ENCODE measurements at places on chromosomes 2 and 18.

DNA sequence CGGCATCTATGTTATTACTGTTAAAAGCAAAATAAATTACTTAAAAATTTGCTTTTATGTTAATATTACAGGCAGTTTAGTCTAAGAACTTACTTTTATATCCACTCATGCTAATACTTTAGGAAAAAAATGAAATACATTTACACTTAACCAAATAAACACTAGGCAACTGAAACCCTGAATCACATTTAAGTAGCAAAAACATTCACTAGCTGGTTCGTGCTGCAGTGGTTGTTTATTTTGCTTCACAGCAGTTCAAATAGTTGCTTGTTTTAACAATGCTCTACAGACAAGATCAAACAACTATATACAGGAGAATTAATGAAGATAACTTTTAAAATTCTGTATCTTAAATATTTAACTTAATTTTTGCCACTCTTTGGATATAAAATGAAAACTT is 60.8 kb downstream of the ABCG8 start:
- no peak for DNase-seq

DNA sequence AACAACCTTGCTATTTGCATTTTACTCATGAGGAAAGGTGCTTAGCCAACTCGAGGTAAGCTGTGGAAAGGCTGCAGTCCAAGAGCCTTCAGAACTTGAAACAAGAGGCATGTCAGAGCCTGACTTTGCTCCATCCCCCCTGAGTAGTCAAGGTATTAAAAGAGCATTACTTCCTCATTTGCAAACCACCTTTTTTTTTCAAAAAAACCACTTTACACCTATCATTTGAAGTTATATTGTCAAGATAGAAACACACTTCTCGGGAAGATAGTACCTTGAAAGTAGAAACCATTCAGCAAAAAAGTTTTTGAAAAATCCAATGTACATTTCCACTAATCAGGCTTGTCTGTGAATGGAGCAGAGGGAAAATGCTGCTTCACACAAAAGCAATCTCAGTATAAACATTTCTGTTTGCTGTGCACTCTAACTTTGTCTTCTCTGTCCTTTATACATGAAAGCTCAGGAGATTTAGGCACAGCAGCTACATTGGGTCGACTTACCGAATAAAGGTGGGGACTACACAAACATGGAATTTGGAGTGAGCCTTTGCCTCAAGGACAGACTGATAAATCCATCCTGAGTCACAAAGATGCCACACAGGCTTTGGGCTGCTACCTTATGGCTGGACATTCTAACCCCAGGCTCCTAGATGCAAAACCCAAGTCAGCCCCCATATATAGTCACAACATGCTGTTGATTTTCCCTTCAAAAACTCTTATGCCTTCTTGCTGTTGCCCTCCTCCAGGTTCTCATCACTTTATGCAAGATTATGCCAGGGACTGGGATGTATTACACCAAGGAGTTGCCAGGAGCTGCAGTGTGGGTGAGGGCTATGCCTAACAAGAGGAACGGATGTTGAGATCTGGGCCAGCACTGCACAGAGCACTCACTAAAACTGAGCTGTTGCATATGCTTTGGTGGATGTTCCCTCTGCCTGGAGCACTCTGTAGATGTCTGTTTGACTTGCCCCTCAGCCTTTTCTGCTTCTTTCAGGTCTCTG is 41.4 kb upstream of the EML4 start:
- no peak for DNase-seq

DNA sequence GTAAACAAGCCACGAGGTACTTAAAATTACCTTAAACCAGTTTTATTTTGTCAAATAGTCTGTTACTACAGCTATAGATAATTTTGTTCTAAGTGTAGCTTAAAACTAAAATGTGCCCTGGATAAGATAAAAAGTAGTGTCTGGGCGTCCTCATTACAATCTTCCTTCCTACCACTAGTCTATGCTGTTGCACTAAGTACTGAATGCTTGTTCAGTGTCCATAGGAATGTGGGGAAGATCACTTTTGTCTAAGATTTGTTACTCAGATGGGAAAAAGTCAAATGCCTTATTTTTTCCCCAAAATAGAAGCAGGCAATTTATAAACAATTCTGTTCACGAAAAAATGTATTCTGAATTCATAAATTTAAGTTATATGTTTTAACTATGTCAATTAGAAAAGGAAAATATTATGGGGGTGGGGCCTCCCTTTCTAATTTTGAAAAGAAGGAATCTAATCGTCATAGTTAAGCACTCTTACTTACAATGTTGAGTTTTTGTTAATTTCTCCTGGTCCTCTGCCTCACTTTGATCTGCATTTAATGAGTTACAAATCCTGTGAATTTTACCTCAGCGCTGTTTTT is 140.4 kb upstream of the VRK2 start:
- no peak for DNase-seq

GRCh38 chr2:227657199-227657845 is 9.3 kb upstream of the SCYGR5 start:
- no peak for DNase-seq

DNA sequence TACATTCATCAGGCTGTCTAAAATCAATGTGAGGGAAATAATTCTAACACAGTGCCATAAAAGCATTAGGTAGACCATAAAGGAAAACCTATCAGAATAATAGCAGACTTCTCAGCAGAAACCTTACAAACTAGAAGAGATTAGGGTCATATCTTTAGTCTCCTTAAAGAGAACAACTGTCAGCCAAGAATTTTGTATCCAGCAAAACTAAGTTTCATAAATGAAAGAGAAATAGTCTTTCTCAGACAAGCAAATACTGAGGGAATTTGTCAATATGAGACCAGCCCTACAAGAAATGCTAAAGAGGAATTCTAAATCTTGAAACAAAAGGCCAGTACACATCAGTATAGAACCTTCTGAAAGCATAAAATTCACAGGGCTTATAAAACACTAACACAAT is 482.0 kb downstream of the SATB2 start:
- no peak for DNase-seq

- no peak for DNase-seq
These were observed 79.6 kb upstream of the UBXN4 start for GRCh38 chr2:135662088-135662487.

DNA sequence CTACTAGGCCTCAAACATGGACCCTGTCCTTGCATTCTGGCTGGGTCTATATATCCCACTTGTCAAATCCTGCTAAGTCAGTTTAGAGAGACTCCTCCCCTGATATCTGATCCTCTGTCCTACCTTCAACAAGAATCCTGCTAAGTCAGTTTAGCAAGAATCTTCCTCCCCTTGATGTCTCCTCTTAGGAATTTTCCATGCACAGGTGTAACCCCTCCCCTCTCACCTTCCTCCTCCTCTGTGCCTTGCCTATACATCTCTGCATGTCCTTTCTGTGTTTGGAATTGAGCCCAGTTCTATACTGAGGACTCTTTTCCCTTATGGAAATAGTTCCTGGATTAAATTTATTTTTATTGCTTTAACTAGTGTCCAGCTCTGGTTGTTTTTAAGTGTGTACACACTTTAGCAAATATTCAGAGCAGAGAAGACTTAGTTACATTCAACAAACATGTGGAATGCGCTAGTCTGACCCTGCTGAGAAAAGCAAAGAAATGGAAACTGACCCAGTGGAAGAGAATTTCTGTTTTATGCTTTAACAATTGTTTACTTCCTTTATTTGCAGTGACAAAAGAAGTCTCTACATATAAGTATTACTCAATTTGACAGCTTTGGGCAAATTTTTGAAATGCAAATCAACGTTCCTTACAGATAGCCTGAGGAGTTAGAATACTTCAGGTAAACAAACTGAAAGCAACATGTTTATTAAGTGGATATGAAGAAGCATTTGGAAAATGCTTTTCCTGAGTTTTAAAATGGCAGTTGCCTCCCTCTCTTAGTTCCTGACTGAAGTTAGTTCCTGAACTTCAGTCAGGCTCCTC is 80.6 kb downstream of the RIT2 start:
- DNase-seq, result no peak

DNA sequence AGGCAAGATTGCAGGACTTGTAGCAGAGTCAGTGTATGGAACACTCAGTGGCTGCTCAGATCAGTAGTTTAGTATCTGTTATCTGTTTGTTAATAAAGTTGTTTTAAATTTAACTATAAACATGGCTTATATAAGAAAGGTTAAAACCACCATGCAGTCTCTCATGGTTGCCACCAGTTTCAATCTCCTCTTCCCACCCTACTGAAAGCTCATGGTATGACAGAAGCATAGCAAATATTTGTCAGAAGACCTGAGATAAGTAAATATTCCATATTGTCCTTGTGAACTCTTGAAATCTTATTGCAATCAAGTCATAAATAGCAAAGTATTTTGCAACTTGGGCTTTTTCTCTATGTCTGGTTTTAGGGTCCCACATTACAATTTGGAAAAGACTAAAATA is 2.1 kb upstream of the COL5A2 start:
- DNase-seq, result no peak

GRCh38 chr18:52045946-52046675 is 293.9 kb upstream of the DCC start:
- DNase-seq, result peak; percentile 42

- no peak for DNase-seq
These were observed 573.2 kb downstream of the ZEB2 start for GRCh38 chr2:143946436-143947391.

DNA sequence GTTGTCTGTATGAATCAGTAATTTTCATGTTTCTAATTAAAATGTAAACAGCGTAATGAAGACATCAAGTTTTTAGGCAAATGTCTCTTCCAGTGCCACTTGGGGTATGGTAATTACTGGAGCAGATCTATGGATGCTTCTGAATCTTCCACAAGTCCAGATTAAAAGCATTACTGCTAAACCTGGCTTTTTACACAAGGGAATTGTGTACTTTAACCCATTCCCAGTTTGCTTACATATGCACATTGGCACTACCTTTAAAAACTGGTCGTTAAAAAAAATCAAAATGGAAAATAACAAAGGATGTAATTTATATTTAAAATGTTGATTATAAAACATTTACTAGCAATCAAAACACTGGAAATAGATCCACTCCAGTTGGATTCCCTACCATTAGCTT is 19.7 kb downstream of the FIGN start:
- DNase-seq, result no peak

DNA sequence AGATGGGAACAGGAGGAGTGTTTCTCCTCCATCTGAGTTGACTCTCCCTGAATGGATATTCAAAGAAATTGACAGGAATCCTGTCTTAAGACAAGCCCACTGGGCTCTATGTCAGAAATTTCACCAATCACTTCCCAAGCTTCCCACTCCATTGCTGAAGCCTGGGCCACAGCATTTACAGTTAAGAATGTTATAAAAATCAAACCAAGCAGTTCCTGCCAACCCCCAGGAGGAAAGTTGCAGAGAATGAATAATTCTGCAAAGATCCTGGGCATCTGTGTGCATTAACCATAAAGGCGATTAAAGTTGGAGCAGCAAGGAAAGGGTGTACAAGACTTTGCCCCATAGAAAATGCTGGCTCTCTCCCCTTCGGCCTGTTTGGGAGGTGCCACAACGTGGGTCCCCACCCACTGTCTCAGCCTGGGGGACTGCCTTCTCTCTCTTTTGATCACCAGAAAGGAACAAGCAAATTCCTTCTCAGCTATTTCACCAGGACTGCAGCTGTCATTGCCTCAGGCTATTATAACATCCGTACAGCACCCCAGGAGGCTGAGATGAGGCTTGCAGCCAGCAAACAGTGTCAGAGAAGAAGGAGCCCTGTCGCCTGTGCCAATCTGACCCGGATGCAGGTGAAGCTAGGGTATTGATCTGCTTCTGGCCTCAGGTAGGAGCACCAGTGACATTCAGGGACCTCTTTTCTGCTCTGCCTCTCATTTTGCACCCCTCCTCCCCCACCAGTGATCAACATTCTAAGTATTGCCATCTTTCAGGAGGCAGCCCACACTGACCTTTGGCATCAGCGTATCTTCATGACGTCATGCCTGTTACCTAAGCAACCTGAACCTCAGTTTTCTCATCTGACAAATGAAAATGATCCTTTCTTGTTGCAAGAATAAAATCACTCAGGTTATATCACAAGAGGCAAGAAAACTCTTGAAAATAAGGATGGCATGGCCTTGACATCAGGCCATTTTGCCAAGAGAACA is 219.0 kb downstream of the SH3BP4 start:
- DNase-seq, result peak; percentile 44

GRCh38 chr2:23394700-23395099 is 9.7 kb downstream of the KLHL29 start:
- no peak for DNase-seq

Data from NCI-H1105 (cell line).